ENCODE measurements at places on chromosomes 5 and 9.

DNA sequence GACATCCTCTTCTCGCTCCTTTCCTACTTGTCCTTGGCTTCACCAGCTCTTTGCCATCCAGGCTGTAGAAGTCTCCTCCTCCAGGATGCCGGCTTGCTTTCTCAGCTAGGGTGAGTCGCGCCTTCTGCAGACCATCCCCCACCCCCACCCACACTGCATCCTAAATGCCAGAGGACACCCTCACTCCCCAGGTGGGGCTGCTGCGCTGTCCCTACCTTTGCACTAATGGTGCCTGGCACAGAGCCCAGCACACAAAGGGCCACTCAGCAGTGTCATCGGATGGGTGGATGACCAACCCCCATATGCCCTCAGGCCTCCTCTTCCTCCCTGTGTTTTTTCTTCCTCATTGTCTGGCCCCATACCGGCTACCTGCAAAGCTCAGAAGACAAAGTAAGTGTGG is 14.8 kb downstream of the IL9 start:
- no peak overlapping the region for H3K27ac ChIP-seq
- H3K4me3 ChIP-seq = no peak overlapping the region
- no peaks in the 10 kb centered on the region for H3K27me3 ChIP-seq
- no peak for DNase-seq
- H3K36me3 ChIP-seq = no peaks in the 10 kb centered on the region
- no peaks in the 10 kb centered on the region for H3K4me1 ChIP-seq

DNA sequence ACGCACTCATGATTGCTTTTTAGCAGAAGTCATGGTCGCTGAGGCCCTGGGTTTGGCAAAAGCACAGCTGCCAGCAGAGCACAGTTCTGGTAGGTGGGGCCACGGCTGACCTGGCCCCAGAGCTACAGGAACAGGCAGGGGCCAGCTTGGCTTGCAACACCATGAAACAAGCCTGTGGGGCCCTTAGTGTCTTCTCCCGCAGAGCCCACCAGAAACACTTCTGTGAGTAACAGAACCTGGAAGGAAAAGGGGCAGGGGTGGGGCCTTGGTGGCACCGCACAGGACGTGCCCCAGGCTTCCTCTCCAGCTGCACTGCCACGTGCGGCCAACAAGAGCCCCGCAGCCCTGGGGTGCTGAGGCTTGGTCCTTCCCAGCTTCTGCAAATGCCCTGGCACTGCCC is 4.8 kb downstream of the ASB6 start:
- no peak overlapping the region for H3K4me3 ChIP-seq
- peaks cover 75% of the 10 kb centered on the region for H3K36me3 ChIP-seq
- peaks cover 8% of the 10 kb centered on the region for H3K4me1 ChIP-seq
- H3K27me3 ChIP-seq = no peaks in the 10 kb centered on the region

DNA sequence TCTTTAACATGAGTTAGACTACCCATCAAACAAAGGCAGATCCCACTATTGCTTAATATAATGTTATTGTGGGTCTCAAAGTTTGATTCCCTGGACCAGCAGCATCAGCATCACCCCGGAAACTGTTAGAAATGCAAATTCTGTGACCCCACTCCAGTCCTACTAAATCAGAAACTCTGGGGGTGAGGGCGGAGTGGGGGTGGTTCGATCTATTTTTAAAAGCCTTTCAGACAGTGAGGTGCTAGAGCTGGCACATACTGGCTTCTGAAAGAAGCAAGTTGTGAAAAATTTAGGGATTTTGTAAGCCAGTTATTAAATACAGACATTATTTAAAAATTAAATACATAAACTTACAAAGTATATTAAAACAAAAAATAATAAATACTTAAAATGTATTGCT is 513.2 kb downstream of the NFIB start:
- DNase-seq = no peak
- H3K27ac ChIP-seq = no peak overlapping the region
- H3K4me1 ChIP-seq = no peaks in the 10 kb centered on the region
- no peak overlapping the region for H3K4me3 ChIP-seq
- no peaks in the 10 kb centered on the region for H3K36me3 ChIP-seq
- no peaks in the 10 kb centered on the region for H3K27me3 ChIP-seq

- no peaks in the 10 kb centered on the region for H3K27me3 ChIP-seq
- H3K4me1 ChIP-seq = peaks cover 16% of the 10 kb centered on the region
- H3K4me3 ChIP-seq = no peak overlapping the region
- no peaks in the 10 kb centered on the region for H3K36me3 ChIP-seq
- peak overlapping the region; percentile 37 for H3K27ac ChIP-seq
Measured at GRCh38 chr9:135990468-135991429, 29.6 kb upstream of the UBAC1 start.

- no peaks in the 10 kb centered on the region for H3K4me1 ChIP-seq
- H3K36me3 ChIP-seq = no peaks in the 10 kb centered on the region
- no peak overlapping the region for H3K4me3 ChIP-seq
- H3K27me3 ChIP-seq = no peaks in the 10 kb centered on the region
- no peak for DNase-seq
Measured at GRCh38 chr5:112002376-112002775, 245.4 kb upstream of the NREP start.
